ENCODE measurements at places on chromosomes 6 and 20. TPM values are rescaled to one million over a fixed set of nuclear protein-coding genes. Genes with fewer than 3 reads are reported as not detected.

Gene SLC22A1
- not detected for polyA plus RNA-seq

Gene OR2H1
- polyA plus RNA-seq, result not detected

Gene OXT
- 1.00 TPM for polyA plus RNA-seq

Gene ULBP1
- not detected for polyA plus RNA-seq

Gene ERVFRD-1
- 0.05 TPM for polyA plus RNA-seq

All from CD4-positive, alpha-beta memory T cell (primary cell).